ENCODE measurements at places on chromosomes 4 and X. TPM values are rescaled to one million over a fixed set of nuclear protein-coding genes. Genes with fewer than 3 reads are reported as not detected.

The HELT gene
- polyA plus RNA-seq, result not detected

The FGF13 gene
- not detected for polyA plus RNA-seq

The FAT4 gene
- 0.42 TPM for polyA plus RNA-seq

The DCHS2 gene
- not detected for polyA plus RNA-seq

The SPIN2A gene
- 0.34 TPM for polyA plus RNA-seq

The SMIM31 gene
- 0.04 TPM for polyA plus RNA-seq

The RPA4 gene
- 0.09 TPM for polyA plus RNA-seq

The HTRA3 gene
- polyA plus RNA-seq, result 8.0 TPM

The ABCG2 gene
- 29.0 TPM for polyA plus RNA-seq

The RAB39B gene
- polyA plus RNA-seq, result 0.59 TPM

- DNase-seq, result no peak
These were observed 8.3 kb downstream of the MAGEA11 start for GRCh38 chrX:149720021-149720689.

DNA sequence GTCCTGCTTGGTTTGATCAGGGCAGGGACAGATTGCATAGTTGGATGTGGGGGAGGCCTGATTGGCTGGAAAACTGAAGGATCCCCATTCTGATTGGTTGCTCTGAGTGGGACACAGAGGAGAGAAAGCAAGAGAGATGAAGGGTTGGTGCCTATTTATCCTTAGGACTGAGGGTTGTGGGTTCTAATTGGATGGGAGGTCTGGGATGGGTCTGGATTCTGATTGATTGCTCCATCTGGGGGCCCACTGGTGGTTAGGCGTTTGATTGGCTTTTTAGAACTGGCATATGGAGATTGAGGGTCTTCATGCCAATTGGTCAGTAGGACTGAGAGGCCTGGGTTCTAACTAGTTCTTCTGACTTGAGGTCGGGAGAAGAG, 644 bp upstream of the EBP start:
- no peak for DNase-seq

DNA sequence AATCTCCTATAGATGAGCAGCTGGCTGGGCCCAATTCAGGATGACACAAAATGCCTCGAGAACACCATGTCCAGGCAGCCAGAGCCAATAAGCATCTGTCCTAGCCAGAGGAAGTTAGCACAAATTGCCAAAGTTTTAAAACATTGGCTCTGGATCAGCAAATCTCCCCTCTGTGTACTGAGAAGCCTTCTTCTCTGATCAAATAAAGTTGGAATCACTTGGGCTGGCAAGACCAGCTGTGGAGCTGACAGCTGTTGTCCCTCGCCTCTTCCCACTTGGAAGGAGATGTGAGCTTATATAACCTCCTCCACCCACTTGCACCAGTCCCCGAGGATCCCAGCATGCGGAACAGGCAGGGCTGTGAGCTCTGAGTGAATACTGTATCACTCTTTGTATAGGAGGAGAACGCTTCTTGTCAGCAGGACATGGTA, 183.9 kb downstream of the OPHN1 start:
- no peak for DNase-seq

DNA sequence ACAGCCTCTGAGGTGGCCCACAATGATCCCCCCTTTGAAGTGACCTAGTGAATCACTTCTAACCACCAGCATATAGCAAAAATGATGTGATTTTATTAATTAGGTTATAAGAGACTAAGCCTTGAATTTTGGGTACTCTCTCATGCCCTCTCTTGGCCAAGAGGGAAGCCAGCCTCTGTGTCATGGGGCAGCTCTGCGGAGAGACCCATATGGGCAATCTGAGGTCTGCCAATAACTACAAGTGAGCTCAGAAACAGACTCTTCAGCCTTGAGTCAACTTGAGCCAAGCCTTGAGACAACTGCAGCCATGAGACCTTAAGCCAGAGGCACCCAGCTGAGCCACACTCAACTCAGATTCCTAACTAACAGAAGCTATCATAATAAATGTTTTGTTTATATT, 45.7 kb downstream of the MANBA start:
- DNase-seq, result no peak

DNA sequence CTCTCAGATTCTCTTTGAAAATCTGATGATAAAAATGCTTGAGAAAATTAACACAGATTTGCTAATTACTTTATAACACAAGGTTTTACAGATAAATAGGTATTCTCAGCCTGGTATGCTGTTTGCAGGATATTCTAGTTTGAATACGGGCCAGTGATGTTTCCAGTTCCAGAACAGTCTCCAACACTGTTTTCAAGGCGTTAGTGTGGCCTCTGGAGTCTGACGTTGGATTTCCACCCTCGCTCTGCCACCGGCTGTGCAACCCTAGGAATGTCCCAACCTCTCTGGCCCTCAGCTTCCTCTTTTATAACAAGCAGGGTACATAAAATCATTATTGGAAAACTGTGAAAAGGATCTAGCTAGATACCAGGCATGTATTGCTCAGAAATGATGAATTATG, 23.8 kb upstream of the CYP4V2 start:
- DNase-seq, result no peak

GRCh38 chrX:136258951-136259350, 7.8 kb upstream of the MAP7D3 start:
- DNase-seq, result no peak

DNA sequence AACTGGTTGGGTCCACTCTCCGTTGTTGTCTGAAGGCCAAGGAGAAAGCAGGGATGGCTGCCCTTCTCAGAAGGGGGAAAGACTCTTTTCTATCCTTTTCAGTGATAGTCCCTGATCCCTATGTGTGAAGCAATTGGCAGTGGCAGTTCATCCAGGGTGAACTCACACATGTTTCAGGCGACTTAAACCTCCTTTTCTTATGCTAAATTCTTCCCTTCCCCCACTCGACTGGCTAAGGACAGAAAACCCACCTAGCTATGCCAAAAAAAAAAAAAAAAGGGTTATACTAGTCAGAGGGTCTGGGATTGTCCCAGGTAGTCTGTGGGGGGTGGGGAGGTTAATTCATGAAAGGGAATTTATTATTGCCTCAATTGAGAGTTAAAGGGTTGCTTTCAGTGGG, 12.2 kb upstream of the ZNF280C start:
- DNase-seq, result no peak

DNA sequence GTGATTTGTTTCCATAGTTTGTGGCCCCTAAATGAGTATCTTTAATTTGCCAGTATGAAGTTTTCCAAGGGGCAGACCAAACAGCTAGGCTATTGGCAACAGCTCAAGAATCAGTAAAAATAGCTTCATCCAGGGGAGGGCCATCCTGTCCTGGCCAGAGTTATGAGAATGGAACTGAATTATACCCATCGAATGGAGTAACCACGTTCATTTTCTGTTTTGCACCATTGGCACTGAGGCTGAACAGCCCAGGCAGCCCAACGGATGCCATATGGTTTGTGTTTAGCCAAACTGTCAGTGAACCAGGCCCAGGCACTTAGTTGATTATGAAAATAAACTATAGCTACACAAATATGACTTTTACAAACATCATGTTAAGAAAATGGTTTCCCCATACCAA, 17.7 kb upstream of the ASB5 start:
- DNase-seq, result no peak

DNA sequence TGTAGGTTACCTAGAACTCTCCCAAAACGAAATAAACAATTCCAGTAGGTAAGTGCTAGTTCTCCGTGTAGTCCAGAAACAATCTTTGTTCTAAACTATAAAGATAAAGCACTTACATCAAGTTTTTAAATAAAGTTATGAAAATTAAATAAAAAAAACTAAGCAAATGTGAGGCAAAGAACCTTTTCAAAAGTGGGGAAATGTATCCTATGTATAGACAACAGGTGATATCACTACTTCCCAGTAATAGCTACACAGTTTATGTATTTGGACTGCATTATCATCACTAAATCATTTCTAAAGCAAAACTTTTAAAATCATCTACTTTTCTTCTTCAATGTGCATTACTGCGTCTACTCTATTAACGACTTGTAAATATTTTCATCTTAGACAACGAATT, 2.0 kb downstream of the YTHDC1 start:
- DNase-seq, result no peak

- DNase-seq, result no peak
These were observed 924 bp upstream of the IRAK1 start for GRCh38 chrX:154020536-154021115.

DNA sequence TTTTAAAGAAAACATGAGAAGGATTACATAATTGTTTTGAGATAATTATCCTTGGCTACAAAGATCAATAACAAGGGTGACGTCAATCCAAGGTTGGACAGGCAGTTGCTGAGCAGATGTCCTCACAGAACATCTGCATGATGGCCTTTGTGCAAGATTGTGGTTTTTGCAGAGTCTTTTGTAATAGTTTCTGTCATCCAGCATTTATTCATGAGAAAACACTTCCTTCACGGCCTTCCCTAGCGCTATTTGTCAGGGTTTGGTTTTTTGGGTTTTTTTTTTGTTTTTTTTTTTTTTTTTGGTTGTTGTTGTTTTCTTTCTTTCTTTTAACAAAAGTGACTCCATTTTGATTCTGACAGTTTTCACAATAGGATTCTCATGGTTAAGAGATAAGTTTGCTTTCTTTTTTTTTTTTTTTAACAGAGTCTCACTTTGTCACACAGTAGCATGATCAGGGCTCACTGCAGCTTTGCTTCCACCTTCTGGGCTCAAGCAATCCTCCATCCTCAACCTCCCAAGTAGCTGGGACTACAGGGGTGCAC, 31.5 kb upstream of the ELF2 start:
- no peak for DNase-seq

- no peak for DNase-seq
These were observed 26.6 kb downstream of the PLAC1 start for GRCh38 chrX:134631426-134632346.

DNA sequence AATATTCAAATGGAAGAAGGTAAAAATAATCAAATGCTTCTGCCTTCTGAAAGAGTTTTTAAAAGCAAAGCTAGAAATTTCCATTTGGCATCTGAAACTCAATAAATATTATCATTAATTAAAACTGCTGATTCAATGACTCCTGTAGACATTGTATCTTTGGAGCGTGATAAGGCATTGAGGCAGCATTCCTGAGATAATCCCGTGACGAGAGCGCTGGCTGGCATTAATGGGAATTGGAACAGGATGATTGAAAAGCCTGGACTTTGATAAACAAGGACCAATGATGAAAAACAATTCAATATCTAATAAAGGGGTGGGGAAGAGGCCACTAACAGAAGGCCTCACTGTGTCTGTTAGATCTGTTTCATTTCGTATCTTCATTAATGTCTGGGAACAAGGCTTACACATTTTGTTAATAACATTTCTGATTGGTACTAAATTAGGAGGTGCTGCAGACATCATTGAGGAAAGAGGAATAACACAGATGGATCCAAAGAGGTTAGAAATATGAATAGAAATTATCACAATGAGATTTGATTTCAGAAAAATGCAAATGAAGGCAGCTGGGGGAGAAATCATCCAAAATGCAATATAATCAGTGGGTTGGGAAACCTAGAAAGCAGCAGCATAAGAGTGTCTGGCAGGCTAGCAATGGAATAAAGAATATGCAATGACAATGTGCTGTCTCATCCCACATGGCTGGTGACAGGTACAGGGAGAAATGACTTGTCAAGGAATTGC, 102.3 kb downstream of the SCD5 start:
- no peak for DNase-seq
